ENCODE measurements at places on chromosomes 5 and 9. TPM values are rescaled to one million over a fixed set of nuclear protein-coding genes. Genes with fewer than 3 reads are reported as not detected.

DNA sequence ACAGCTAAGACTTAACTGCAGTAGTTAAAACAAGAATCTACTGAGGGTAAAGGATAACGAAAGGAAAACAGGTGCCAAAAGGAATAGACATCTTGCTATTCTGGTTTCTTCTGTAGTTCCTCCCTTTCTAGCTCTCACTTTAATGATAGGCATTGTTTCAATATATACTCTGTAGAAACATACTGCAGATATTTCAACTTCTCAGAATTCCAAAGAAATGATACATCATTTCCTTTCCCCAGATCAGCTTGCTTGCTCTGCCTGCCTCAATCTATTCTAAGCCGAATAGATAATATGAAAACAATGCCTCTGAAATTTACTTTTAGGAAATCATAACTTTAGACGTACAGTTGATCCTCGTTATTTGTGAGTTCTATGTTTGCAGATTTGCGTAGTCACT is 46.3 kb downstream of the ACO1 start:
- no peak overlapping the region for H3K4me3 ChIP-seq
- H3K27me3 ChIP-seq: no peaks in the 10 kb centered on the region
- H3K27ac ChIP-seq: no peak overlapping the region
- no peaks in the 10 kb centered on the region for H3K4me1 ChIP-seq
- no peaks in the 10 kb centered on the region for H3K36me3 ChIP-seq

Gene SPINK6
- not detected for total RNA-seq

GRCh38 chr5:84605241-84605640 is 220.6 kb upstream of the EDIL3 start:
- H3K27me3 ChIP-seq: no peaks in the 10 kb centered on the region
- no peak overlapping the region for H3K27ac ChIP-seq
- no peaks in the 10 kb centered on the region for H3K4me1 ChIP-seq
- no peak for DNase-seq
- no peak overlapping the region for H3K4me3 ChIP-seq

DNA sequence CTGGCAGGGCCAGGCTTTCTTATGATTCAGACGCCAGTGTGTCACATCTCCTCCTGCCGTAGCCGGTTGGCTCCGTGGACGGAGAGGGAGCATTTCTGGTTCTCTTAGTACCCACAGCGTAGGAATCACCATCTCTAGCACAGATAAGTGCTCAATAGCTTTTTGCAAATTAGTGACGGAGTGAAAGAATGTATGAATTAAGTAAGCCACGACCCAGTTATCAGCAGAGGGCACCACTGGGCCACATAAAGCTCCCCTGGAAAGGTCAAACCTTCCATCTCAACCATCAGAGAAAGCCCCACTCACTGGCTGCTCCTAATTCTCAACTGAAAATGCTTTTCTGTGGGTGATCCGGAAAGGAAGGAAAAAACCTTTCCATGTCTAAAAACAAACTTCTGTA is 317.0 kb upstream of the ADCY2 start:
- no peaks in the 10 kb centered on the region for H3K4me1 ChIP-seq
- no peak overlapping the region for H3K27ac ChIP-seq
- H3K4me3 ChIP-seq: no peak overlapping the region
- no peaks in the 10 kb centered on the region for H3K36me3 ChIP-seq
- H3K27me3 ChIP-seq: no peaks in the 10 kb centered on the region

DNA sequence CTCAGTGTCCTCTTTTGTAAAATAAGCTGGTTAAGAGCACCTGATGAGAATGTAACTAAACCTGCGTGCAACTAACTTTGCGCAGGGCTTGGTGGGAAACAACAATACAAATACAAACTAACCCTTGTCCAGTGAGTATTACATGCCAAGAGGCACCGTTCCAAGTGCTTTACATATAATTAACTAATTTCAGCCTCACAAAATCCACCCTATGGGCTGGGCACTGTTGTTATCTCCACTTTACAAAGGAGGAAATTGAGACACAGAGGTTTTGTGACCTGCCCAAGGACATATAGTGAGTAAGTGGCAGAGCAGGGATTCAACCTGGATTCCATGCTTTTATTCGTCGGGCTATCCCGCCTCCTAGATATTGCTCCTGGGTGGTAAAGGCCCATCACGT is 26.2 kb upstream of the TNIP1 start:
- no peak overlapping the region for H3K4me3 ChIP-seq
- DNase-seq: no peak
- H3K4me1 ChIP-seq: no peaks in the 10 kb centered on the region
- no peaks in the 10 kb centered on the region for H3K36me3 ChIP-seq

Gene JADE2
- total RNA-seq: 95.8 TPM

- no peaks in the 10 kb centered on the region for H3K36me3 ChIP-seq
- H3K27ac ChIP-seq: no peak overlapping the region
- H3K4me3 ChIP-seq: no peak overlapping the region
- no peaks in the 10 kb centered on the region for H3K4me1 ChIP-seq
- no peaks in the 10 kb centered on the region for H3K27me3 ChIP-seq
- DNase-seq: no peak
Measured at GRCh38 chr9:128861501-128861900, 20.2 kb downstream of the KYAT1 start.

Gene GGTA1
- 16.3 TPM for total RNA-seq

GRCh38 chr5:142009886-142010285 is 2.9 kb downstream of the GNPDA1 start:
- H3K4me3 ChIP-seq: no peak overlapping the region
- H3K27me3 ChIP-seq: no peaks in the 10 kb centered on the region
- no peaks in the 10 kb centered on the region for H3K36me3 ChIP-seq
- no peak for DNase-seq

DNA sequence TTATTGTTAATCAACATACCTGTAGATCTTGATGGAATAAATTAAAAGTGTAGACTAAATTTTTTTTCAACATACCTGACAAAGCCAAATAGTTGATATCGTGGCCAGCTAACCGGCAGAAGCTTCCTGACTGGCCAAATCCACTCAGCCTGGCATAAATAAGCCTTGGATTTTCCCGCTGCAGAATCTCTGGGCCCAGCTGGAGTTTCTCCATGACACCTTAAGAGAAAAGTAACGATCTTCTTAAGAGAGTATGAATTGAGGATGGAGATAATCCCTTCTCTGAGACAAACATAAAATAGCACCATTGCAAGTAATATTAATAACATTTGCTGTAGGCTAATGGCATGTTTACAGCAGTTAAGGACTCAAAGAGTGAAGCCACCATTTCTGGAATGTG is 2.2 kb downstream of the AMACR start:
- DNase-seq: no peak
- no peaks in the 10 kb centered on the region for H3K36me3 ChIP-seq
- H3K27me3 ChIP-seq: no peaks in the 10 kb centered on the region
- no peak overlapping the region for H3K27ac ChIP-seq

- no peaks in the 10 kb centered on the region for H3K36me3 ChIP-seq
- no peaks in the 10 kb centered on the region for H3K4me1 ChIP-seq
- no peak overlapping the region for H3K4me3 ChIP-seq
- no peak for DNase-seq
Measured at GRCh38 chr9:91418215-91418610, 5.4 kb downstream of the NFIL3 start.

GRCh38 chr5:109281136-109281690 is 128.6 kb downstream of the PJA2 start:
- no peaks in the 10 kb centered on the region for H3K4me1 ChIP-seq
- H3K27me3 ChIP-seq: no peaks in the 10 kb centered on the region
